Amygdala (tissue), 56 donors: ENCODE measurements at places on chromosomes 6 and 20.

DNA sequence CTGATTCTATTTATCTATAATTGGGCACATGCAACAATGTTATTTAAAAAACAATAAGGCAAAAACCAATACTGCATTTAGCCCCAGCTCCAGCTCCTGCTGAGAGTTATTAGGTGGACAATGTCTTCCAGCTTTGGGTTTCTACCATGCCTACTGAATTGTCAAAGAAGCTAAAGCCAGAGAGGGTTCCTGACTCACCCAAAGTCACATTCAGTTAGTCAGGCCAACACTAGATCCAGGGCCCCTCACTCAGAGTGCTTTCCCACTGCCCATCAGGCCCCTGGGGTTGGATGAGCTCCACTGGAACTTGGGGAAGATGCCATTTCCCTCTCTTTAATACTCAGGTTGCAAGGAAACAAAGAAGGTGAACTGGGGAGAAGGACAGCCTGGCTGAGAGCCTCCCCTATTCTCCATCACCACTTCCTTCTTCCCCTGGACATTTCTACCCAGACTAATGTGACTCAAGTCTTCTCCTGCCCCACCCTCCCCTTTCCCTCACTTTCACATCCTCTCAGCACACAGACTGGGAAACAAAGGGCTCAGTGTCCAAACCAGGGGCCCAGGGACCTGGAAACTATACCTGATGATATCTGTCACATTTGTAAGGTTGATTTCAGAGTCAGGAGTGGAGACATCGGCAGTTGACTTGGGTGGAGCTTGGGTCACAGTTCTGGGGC lies 6.0 kb downstream of the TREM1 start:
- DNase-seq: no peak

DNA sequence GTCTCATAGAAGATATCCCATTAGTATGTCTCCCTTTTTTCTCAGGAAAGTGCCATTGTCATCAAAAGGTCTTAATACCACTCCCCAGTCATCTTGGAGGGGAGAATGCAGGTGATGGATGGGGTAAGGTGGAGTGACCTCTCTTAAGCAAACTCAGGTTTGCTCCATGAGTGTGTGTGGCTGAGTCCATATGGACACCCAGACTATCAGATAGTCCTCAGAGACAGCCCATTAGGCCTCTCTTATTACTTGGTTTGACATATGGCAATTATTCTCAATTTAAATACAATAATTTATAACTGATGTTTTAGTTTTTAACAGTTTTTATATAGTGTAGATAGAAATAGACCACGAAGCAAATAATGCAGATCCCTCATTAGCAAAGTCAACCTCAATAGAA lies 23.2 kb downstream of the LAMA4 start:
- DNase-seq: no peak

DNA sequence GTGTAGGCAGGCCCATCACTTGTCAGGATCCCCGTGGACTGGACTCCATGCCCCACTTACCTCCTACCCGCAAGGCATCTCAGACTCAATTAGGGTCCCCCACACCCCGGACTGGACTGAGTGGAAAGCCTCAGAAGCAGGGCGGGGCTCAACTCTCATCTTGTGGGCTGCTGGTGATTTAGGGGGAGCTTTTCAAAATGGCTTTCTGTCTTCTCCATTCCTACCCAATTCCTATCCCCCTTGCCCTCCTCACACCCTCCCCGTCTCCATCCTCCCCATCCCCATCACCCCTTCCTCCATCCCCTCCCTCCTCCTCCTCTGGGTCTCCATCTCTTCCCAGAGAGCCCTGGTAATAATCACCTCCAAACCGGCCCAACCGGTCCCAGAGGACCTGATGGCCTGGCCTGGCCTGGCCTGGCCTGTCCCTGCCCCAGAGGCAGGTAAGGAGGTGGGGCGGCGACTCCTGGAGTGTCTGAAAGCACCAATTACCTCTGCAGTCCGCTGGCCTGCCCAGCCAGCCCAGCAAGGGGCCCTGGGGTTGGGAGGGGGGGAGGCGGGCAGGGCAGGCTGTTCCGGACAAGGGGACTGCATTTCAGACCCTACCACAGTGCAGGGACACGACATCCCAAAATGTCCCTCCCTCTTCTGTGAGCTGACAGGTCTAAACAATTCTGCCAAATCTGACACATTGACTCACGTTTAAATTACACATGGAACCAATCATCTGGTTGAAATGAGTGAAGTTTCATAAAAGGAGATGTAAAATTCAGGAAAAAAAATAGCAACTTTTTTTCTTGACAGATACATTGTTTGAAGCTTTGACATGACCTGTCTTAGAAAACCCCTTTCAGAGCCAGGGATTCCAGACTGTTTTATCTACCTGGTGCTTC lies 24.8 kb downstream of the MAFB start:
- no peak for DNase-seq

DNA sequence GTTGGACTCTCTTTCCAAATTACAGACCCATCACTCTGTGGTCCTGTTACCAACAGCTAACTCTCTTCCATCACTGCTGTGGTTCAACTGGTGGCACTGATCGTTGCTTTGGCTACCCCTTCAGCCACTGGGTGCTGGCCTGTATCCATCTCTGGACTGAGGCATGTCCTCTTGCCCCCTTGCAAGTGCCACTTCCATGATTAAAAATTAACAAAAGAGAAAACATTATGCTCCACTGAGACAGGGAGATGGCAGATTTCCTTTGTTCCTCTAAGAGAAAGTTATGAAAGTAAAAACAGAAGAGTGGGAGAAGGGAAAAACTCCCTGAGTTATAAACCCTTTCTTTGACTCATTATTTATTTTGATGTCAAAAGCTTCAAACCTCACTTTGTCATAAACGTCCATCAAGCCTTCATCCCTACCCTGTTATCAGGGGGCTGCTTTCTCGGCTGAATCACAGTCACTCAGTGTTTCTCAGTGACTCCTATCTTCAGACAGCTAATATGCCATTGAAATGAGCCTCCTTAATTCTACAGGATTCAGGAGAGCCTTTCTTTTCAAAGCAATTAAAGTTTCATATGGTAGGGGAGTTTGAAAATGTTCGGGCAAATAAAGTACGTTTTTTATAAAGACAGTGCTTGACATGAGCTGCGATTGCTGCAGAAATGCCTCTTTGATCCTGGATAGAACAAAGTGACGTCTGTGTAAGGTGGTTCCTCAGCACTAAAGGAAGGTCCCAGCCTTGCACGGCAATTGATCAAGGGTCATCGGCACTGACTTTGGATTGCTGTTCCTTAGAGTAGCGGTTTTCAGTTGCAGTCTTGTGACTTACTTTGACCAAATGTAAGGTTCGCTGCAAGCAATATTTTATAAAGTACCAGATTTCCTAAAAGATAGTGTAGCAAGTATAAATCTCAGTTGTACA lies 49.9 kb upstream of the PBOV1 start:
- DNase-seq: no peak

- DNase-seq: no peak
Observed at GRCh38 chr20:44203161-44203560, 7.4 kb downstream of the OSER1 start.

DNA sequence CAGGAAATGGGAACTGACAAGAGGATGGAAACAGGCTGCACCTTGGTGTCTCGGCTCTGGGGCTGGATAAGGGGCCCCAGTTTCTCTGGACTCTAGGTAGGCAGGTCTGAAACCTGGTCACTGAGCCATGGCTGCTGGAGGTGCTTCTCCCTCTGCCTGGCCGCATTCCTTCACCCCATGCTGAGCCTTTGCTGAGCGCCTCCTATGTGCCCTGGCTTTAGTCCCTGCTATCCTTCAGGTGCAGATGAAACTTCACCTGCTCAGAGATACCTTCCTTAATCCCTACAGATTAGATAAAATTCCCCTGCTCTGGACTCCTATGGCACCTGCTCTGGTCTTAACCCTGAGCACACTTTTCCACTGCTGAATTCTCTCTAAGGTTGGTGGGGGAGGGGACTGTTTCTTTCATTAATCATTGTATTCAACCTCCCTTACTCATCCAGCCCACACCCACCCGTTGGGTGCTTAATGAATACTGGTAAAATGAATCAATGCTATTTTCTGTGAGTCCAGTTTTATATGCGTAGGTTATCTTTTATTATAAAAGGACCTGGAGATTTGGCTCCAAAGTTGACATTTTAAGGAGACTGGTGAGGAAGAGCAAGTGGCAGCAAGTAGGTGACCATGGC lies 19.3 kb downstream of the MYLK4 start:
- DNase-seq: no peak

- DNase-seq: no peak
Observed at GRCh38 chr20:35013421-35014411, 58.0 kb downstream of the MYH7B start.

DNA sequence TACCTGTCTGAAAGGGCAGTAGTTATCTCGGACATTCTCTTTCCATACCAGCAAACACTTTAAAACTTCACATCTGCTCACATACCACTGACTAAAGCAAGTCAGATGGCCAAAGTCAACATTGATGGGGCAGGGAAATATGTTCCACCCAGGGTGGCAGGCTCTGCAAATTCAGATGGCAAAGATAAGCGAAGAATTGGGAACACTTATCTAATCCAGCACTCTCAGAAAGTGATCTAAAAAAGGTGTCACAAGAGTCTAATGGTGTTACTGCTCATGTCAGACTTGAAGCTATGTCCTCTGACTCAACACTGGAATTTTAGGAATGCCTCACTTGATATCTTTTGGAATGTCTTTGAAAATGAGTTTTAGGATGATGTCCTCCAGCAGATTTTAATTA lies 1086.2 kb downstream of the KIF16B start:
- DNase-seq: no peak

DNA sequence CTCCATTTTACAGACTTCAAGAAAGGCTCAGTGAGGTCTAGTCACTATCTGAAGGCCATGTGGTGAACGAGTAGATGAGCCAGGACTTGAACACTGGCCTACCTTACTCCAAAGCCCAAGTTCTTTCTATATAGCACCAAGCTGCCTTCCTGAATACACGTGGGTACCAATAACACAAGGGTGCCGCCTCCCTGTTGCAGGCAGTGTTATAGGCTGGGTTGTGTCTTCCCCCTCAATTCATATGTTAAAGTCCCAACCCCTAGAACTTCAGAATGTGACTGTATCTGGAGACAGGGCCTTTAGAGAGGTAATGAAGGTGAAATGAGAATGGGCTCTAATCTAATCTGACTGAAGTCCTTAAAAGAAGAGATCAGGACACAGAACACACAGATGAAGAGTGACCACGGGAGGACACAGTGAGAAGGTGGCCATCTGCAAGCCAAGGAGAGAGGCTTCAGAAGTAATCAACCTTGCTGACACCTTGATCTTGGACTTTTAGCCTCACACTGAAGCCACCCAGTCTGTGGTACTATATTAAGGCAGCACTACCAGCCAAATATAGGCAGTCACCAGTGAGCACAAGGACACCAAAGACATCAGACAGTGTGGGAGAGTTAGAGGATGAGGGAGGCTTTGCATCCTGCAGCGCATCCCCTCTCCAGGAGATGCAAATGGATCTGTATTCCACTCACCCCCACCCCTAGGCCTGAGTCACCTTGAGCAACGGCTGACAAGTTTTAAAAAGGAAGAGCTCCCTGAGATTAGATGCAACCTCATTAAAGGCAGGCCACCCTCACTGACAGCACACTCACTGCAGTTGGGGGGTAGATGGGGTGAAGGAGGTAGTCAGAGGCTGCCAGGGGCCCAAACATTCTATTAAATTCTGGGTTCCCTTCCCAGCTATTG lies 40.9 kb upstream of the LYRM2 start:
- no peak for DNase-seq

GRCh38 chr6:141956046-141956761 lies 176.5 kb upstream of the GJE1 start:
- DNase-seq: no peak

- no peak for DNase-seq
Observed at GRCh38 chr6:117075218-117075617, 190.1 kb upstream of the VGLL2 start.

DNA sequence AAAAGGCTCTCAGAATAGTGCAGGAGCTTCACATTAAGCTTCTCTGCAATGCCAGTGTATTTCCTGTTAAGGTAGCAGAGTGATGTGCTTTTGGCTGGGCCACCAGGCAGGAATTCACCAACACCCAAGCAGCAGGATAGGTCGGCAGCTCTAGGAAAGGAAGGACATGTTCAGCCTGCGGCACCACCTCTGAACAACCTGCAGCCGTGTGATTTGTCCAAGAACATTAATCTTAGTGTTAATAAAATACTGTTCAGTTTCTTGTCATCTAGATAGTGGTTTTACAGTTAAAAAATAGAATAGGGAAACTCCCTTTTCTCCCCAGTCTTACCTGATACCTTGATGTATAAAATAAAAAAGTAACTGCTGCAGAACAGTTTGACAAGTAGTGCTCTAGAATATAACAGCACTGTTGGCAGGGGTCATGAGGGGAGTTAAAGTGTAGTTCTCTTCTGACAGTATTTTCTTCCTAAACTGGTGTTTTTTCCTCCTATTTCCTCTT lies 18.8 kb downstream of the ZNF292 start:
- DNase-seq: no peak
